Tibial artery (tissue), 4 donors: ENCODE measurements at places on chromosomes 3 and 15.

DNA sequence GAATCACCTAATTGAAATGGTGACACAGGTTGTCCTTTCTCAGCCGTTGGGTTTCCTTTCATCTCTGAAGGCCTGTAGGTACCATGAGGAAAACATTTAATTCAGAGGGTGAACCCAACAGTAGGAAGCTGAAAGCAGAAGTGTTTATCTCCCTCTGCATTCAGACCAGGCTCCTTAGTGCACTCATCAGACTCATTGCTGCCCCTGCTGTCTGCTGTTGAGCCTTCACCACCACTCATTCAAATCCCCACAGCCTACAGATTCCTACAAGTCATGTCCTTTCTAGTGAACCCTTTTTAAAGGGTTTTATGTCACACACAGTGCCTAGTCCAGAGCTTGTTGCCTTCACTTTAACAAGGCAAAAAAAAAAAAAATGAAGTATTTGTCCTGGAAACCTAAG is 13.4 kb downstream of the WDR48 start:
- no peak for DNase-seq

- DNase-seq: no peak
Measured at GRCh38 chr15:57150066-57150865, 226.0 kb upstream of the CGNL1 start.

- no peak for DNase-seq
Measured at GRCh38 chr3:23455775-23456174, 252.6 kb downstream of the UBE2E2 start.

GRCh38 chr3:127137113-127137512 is 55.8 kb upstream of the PRR23E start:
- no peak for DNase-seq

DNA sequence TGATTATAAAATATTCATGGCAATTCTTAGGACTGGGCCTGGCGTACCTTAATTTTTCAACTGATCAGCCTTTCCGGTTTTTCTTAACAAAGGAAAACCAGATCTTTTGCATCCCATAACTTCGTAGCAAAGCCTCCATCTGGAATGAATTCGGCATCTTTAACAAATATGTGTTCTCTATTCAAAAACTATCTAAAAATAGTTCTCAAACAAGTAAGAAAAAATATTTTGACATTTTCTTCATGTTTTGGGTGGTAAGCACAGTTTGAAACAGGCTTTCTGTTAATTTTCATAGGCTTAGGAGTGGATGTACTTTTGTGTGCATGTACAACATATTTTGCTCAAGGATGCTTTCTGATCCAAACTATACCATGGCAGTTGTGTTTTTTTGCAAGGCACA is 55.1 kb downstream of the RBMS3 start:
- no peak for DNase-seq

DNA sequence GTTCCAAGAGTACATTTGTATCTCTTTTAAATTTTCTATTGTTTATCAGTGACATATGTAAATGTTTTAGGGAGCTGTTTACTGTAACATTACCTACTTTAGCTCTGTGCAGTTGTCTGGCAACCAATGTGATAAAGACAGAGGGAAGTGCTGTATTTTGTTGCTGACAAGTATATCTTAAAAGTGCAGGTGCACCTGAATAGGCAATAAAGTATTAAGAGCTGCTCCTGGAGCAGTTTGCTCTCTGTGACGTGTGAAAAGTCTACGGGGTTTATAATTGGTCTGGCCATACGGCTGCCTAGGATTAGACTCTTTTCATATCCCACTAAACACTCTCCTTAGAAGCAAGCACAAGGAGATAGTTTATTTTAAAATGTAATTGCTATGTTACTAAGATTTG is 178.3 kb downstream of the IGF1R start:
- no peak for DNase-seq
